IPS DF 19.7 (cell line): ENCODE measurements at places on chromosomes 5 and 9.

- DNase-seq: no peak
These were observed 472.1 kb upstream of the TNC start for GRCh38 chr9:115590011-115590410.

DNA sequence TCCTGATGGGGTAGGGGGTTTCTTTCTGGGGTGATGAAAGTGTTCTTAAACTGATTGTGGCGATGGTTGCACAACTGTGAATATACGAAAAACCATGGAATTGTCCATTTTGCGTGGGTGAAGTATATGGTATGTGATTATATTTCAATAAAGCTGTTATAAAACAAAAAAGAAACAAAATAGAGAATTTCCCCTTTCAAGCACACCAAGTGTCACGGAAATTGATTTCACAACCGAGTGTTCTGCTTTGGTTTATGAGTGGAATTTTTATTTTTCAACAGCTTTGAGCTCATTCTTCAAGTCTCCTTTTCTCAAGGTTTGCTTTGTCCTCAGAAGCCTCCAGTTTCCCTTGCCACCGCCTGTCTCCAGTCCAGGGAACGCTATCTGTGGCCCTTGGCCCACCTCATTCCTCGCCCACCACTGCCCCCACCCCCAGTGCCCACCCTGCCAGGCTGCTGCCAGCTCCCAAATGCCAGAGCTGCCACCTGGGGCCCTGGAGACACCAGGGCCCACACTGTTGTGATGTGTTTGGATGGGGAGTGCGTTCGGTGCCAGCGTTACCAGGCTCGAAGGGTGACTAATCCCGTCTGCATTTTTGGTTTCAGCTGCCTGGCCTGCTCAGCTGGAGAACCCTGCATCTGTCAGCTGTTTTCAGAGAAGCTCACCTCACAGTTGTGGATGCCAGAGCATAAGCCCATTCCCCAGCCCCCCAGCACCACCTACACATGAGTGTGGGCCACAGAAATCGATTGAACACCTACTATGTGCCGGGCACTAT, 30.4 kb downstream of the DUSP1 start:
- DNase-seq: no peak

GRCh38 chr5:81022688-81023084, 62.5 kb downstream of the RASGRF2 start:
- DNase-seq: no peak

DNA sequence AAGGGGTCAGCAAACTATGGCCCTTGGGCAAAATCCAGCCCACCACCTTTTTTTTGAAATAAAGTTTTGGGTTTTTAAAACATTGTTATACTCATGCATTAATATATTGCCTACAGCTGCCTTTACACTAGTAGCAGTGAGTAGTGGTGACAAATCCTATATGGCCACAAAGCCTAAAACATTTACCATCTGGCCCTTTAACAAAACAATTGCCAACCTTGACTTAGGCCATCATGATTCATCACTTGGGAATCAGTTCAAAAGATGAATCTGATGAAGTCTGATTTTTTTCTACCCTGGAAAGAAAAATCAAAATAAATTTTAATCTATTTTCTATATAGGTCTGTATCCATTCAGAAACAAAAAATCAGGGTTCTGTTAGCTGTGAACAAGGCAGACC, 484.9 kb downstream of the BNC2 start:
- no peak for DNase-seq

- peak; percentile 85 for DNase-seq
These were observed 13.4 kb upstream of the JADE2 start for GRCh38 chr5:134511796-134512660.

DNA sequence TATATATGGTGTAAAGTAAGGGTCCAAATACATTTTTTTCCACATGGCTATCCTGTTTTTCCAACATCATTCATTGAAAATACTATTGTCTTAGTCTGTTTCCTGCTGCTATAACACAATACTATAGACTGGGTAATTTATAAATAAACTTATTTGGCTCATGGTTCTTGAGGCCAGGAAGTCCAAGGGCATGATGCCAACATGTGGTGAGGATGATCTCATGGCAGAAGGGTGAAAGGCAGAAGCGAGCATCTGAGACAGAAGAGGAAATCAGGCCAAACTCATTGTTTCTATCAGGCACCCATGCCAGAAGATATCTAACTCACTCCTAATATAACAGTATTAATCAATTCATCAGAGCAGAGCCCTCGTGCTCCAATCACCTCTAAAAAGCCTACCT, 42.6 kb downstream of the ANKRD55 start:
- no peak for DNase-seq

DNA sequence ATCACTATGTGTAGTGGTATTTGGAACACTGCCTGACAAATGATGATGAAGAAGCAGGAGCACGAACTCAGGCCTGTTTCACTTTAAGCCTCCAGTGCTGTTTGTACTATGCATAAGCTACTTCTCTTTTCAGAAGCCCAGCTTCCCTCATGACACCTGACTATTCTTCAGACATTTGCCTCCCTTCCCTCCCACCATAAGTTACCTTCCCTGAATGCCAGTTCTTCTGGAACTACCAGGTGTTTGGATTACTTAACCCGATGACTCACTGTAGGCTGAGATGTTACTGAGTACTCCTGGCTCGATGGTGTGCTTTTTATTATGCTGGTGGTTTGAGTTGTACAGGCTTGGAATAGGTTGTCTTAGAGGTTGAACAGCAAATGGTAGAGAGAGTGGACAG, 180.0 kb downstream of the SPATA31D1 start:
- DNase-seq: no peak

DNA sequence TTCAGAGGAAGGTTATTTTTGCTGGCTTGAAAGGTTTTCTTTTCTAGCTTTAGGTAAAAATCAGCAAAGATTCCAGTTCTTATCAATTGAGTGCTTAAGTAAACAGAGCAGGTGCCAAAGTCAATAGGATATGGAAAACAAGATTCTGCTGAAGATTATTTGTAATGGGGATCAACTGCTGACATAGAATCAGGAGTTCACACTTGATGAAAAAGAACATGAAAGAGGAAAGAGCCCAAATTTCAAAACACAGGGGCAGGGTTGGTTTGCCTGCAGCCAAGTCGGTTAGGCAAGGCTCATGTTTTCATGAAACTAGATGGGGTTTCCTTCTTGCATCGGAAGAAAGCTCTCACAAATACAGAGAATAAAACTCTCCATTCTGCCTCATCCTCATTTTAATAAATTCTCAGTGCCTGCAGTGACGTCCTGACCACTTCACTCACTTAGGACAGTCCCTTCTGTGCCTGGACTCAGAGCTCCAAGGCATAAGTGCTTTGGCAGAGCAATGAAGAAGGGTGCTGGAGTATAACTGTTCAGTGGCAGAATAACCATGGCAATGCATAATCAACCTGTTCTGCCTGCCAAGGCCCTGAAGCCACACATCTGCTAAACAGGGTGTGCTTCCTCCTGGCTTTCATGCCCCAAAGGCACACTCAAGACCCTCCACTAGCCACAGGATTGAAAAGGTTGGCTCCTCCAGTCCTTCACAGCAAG, 179.6 kb downstream of the GNAQ start:
- no peak for DNase-seq

- DNase-seq: no peak
These were observed 1.8 kb downstream of the AQP3 start for GRCh38 chr9:33445389-33446239.

- DNase-seq: no peak
These were observed 11.4 kb upstream of the ZDHHC12 start for GRCh38 chr9:128735373-128735772.

DNA sequence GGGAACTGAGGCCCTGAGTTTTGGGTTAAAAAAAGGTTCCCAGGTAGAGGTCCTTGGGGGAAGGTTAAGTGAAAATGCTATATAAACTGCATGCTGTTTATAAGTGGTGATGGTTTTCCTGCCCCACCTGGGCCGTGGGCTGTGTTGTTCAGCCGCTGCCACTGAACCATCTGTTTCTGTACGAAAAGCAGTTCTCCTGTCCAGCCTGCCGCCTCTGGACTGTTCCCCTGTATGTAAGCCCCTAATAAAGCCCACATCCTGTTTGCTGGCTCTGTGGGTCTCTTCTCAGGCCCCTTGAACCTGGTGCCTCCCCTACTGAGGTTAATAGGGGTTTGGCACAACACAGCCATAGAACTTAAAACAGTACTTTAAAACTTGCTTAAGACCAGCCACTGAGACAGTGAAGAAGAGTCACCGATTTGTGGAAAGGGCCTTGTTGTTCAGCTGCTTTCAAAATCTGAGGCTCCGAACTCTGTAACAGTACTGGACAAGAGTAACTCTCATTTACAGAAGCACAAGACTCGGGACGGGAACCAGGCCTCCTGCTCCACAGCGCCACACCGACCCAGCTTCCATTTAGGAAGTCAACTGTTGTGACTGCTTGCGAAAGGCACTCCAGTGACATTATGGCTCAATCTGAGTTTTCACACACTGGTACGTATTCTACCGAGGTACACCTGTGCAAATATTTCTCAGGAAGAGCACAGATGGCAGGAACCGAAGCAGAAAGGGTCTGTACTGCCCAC, 192.5 kb downstream of the CDK5RAP2 start:
- no peak for DNase-seq

DNA sequence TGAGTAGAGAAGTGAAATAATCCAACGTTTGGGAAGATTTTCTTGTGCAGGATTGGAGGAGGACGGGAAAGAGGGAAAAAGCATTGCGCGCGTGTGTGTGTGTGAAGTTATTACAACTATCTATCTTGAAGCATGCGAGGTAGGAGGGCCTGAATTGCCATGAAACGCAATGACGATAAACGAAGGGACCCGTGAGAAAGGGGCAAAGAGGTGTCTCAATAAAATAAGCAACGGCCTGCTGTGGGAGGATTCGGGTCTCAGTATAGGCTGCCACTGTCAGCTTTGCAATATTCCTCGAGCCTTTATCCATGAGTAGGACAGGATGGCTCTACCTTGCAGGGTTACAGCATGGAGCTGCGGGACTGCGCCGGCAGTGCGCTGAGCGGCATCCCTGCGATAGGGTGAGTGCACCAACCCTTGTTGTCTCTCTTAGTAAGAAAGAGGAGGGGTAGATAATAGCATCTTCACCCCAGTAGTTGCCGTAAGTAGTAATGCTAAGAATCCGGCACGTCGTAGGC, 631 bp upstream of the RCL1 start:
- no peak for DNase-seq

- DNase-seq: no peak
These were observed 17.1 kb downstream of the DCANP1 start for GRCh38 chr5:135430135-135430437.

- DNase-seq: no peak
These were observed 1.3 kb upstream of the NIPBL start for GRCh38 chr5:36875051-36875789.

DNA sequence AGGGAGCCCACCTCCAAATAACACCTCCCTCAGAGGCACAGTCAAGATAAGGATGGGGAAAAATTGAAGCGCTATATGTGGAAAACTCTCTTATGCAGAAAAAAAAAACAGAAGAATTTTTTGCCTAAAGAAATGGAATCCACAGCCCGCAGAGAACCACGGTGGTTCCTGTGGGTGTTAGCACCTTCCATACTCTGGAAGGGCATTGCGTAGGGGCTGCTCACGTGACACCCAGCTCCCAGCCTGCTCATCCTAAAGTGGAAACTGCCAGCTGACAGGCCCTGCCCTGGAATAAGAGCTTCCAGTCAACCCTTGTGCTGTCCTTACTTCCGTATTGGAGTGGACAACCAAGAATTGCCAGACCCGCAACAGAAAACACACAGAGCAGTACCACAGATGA, 142.5 kb downstream of the FSTL4 start:
- no peak for DNase-seq
